ENCODE measurements at places on chromosomes 3 and 15. TPM values are rescaled to one million over a fixed set of nuclear protein-coding genes. Genes with fewer than 3 reads are reported as not detected.
A peak's percentile ranks its signal among the peaks of the same experiment; 100 is the strongest.

DNA sequence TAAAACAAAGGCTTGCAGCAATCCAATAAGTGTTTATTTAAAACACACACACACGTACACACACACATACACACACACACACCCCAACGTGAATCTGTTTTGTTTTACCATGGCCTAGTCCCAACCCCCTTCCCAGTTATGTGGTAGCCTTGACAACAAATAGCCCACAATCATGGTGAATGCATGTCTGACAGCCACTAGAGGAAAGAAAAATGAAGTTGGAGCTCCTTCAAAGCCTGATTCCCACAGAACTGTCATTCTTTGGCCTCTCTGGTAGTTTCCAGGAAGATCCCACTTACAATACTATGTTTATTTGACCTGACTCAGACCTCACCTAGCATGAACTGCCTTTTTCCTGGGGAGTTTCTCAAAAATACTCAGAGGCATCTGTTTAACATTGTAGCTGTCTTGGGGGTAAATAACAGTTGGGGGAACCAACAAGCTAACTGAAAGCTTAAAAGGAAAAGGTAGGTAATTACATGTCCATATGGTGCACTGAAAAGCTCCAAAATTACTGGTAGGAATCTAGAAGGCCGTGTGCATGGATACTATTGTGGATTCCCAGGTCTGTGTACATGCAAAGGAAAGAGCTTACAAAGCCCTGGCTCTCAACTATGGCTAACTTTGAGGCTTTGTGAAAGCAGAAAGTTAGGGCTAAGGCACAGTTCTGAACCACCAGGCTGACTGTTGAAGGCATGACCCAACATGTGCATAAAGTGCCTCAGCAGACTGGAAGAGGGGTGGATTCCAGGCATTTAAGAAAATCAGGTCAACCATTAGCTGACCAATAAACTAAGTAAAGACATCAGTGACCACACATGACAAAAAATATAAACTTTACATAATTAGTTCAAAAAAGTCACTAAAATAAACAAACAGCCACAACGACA is 65.3 kb downstream of the FAIM start:
- DNase-seq: no peak

GRCh38 chr3:67860429-67860828 is 206.0 kb upstream of the SUCLG2 start:
- DNase-seq: no peak

- no peak for DNase-seq
These were observed 37.0 kb downstream of the PIK3R4 start for GRCh38 chr3:130709671-130710070.

- no peak for DNase-seq
These were observed 330.2 kb downstream of the OCA2 start for GRCh38 chr15:27768732-27769475.

- no peak for DNase-seq
These were observed 159.2 kb downstream of the MEGF11 start for GRCh38 chr15:66094331-66094730.

GRCh38 chr3:170690661-170690981 is 104.7 kb upstream of the SLC7A14 start:
- no peak for DNase-seq

DNA sequence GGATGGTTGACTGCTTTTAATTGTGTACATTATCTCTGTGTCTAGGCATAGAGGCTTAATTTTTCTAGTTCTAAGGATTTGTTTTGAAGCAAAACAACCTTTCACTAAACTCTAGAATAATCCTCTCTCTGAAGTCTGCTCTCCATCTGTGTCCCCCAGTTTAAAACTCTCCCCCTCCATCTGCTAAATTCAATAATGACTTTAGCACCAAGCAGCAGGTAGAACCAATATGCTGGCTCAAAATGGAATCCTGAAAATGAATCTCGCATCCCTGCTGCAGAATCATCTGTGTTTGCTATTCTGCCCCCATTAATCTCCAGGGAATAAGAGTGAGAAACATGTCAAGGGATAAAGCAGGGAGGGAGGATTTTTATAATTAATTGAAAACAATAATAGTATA is 111.8 kb downstream of the TUSC7 start:
- no peak for DNase-seq

DNA sequence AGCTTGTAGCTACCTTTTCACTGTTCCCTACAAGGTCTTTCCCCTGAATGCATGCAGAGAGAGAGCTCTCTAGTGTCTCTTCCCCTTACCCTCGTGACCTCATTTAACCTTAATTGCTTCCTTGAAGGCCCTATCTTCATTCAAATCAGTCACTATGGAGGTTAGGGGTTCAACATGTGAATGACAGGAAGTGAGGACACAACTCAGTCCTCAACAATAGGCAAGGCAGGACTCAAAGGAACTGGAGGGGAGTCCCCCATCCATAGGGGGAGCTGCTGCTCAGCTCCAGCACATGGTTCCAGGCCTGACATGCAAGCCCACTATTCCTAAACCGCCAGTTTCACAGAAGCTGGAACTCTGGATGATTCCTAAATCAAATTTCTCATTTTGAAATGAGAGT is 33.8 kb upstream of the GYG1 start:
- no peak for DNase-seq

GRCh38 chr3:129441782-129442181 is 1.8 kb downstream of the IFT122 start:
- no peak for DNase-seq

DNA sequence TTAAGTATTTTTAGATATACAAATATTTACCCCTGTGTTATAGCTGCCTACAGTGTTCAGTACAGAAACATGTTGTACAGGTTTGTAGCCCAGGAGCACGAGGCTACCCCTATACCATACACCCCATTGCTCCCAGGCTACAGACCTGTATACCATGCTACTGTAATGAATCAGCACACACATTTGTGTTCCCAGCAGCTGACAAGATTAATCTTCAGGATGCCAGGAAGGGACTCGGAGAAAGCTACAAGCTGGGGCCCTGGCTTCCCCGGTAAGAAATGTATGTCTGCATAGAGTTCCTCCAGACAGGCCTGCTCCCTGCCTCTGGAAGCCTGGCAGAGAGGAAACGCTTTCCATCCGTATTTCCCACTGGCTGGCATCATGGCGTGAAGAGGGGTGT is 136.5 kb downstream of the XXYLT1 start:
- no peak for DNase-seq

- peak; percentile 1 for DNase-seq
These were observed 40.3 kb upstream of the PARL start for GRCh38 chr3:183924956-183925355.

- no peak for DNase-seq
These were observed 21.6 kb downstream of the RPL22L1 start for GRCh38 chr3:170848292-170848917.

- DNase-seq: no peak
These were observed 18.2 kb downstream of the IDH3A start for GRCh38 chr15:78167227-78167888.

DNA sequence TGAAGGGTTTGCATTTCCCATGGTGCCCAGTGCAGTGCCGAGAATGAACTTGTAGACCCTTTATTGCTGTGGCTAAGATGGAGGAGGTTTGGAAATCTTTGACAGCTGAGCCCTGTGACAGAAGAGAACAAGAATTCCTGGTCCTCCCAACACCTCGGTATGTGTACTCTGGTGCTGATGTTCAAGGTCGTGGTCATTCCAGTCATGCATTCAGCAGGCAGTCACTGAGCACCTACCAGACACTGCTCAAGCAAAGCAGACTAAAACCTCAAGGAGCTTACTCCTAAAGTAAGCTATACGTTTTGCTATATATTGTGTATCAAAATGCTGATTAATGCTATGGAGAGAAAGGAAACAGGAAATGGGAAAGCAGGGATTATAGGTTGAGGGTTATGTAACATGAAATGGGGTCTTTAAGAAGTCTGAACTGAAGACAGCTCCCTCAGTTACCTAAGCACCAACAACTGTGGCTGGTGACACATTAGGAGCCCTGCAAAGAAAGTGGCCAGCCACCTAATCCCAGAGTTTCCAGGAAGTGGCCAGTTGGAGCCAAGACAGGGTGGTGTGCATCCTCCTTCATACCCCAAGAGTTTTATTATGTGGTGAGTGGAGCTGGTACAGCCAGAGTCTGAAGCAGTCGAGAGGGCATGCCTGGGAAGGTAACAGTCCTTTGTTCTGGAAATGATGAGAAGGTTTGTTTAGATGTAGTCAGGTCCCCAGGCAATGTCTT is 65.0 kb downstream of the CCNL1 start:
- no peak for DNase-seq

DNA sequence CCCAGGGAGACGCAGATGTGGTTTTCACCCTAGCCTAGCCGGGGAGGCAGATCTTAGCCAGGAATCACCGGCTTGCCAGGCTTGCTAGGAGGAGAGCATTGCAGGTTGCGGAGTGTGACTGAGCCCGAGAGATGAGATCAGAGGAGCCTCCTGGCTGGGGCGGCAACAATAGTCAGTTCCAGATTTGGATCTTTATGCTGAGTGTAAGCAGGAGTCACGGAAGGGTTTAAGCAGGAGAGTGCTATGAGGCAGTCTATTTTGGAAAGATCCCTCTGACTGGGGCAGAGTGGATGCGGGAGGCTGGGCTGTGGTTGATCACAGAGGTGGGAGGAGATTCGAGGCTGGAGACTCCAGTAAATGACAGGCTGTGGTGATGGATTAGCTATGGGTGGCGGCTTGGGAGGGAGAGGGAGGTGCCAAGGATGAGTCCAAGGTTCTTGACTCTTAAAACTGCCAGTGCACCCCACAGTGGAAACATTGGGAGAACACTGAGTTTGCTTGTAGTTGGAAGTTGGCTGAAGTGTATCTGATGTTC is 10.4 kb upstream of the BAHD1 start:
- DNase-seq: no peak

- DNase-seq: no peak
These were observed 165.5 kb downstream of the IL5RA start for GRCh38 chr3:2944628-2945027.

DNA sequence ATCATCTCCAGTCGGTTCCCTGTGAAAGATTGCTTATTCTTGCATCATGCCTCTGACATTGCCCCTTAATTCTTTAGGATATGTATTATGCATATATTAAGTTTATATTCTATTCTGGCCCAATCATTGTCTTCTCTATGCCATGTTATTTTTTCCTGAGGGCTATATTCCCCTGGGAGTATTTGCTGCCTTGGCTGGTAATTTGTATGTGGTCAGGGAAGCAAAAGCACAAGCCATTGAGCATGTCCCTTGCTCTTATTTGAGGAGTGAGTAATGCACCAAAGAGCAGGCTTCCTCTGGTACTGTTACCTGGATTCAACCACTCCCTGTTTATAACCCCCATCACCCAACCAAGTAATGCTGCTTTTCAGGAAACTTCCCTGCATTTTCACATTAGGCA is 36.3 kb downstream of the STAC start:
- peak; percentile 25 for DNase-seq

DNA sequence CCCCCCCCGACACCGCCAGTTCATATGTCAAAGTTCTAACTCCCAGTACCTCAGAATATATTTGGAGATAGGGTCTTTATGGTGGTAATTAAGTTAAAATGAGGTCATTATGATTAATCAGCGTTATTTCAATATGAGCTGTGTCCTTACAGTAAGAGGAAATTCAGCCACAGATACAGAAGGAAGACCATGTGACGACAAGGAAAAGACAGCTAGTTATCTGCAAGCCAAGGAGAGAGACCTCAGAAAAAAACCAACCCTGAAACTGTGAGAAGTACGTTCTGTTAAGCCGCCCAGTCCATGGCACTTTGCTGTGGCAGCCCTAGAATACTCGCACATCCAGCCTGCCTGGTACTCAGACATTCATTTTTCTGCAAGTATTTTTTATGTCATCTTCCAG is 62.3 kb upstream of the ARL8B start:
- DNase-seq: no peak

DNA sequence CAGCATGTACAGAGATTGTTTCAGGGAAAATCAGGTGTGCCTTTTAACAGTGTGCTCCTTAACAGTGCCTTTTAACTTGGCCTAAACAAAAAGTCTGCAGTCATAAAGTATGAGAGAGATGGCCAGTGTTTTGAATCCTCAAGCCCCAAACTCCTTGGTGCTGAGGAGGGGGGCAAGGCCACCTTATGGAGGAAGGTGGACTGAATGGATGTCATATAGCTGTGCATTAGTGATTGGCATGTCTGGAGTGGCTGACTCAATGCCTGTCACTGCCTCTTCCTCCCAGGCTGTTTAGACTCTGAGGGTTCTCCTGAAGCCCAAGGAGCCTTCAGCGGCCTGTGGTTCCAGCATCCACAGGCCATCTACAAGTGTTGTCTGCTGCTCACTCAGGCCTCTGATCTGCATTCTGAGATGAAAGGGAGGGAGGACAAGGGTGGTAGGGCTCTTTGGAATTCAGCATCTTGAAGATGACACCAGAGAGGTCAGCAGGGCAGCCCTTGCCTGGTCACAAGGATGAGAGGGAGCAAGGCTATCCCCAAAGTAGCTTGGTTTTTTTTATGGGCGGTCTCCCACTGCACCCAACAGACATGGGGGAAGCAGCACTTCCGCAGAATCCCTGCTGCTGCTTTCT is 1.5 kb downstream of the FOXL2NB start:
- DNase-seq: no peak

- peak; percentile 45 for DNase-seq
These were observed 138.8 kb upstream of the HACD2 start for GRCh38 chr3:123723522-123724168.

DNA sequence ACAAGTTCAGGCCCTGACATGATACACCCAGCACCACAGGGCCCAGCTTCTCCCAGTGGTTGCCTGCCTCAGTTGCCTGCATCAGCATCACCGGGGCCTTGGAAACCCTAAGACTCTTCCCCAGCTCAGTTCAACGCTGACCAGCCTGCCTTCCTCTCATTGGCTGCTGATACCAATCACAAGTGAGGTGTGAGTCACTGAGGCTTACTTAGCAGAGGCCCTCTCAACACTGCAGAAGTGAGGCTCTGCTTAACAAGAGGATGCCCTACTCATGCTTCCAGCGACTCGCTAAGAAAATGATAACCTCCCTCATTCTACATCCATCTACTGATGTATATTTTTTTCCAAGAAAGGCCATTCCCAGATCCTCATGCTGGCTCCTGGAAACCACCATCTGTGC is 151.9 kb downstream of the ADAMTS17 start:
- no peak for DNase-seq

DNA sequence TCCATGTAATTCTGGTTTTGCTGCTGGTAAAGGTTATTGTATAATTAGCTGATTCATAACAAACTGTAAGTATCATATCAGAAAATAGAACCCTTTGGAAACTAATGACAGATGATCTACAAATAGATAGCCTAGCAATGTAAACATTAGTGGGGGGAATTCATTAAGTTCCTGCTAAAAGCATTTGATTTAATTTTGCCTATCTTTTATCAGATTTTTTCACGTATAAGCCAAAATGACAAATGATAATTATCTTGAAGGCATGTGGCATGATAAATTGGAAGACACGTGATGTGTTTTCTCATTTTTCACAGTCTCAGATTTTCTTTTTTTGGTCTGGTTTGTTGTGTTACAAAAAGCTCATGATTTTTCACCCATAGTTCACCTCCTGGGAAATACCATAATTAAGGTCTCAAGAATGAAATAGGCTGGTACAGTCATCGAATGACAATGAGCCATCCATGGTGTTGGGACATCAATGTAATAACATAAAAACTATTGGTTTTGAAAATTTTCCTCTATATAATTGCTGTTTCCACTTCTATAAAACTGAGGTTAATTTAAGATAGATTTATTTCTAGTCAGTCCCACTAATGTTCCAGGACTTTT is 325.9 kb upstream of the TBL1XR1 start:
- no peak for DNase-seq

Gene FGF7
- total RNA-seq: not detected

Gene PROS1
- 14.1 TPM for total RNA-seq

Gene C3orf49
- not detected for total RNA-seq

Gene MRPS25
- total RNA-seq: 22.0 TPM

Gene OIP5
- total RNA-seq: 4.4 TPM

Gene CHP1
- total RNA-seq: 127 TPM

Gene SLC6A1
- total RNA-seq: not detected

Gene PLXND1
- total RNA-seq: 103 TPM

Gene NEK10
- total RNA-seq: 0.67 TPM

Gene PSMD6
- total RNA-seq: 97.4 TPM

Gene SUMF1
- 48.0 TPM for total RNA-seq

Gene FBXO40
- under 0.01 TPM for total RNA-seq
